ENCODE measurements at places on chromosomes 6 and 20.

- H3K36me3 ChIP-seq = no peaks in the 10 kb centered on the region
- H3K27ac ChIP-seq = no peak overlapping the region
- H3K4me3 ChIP-seq = no peak overlapping the region
- H3K4me1 ChIP-seq = no peaks in the 10 kb centered on the region
These were observed 560.0 kb downstream of the C6orf118 start for GRCh38 chr6:164749221-164750064.

DNA sequence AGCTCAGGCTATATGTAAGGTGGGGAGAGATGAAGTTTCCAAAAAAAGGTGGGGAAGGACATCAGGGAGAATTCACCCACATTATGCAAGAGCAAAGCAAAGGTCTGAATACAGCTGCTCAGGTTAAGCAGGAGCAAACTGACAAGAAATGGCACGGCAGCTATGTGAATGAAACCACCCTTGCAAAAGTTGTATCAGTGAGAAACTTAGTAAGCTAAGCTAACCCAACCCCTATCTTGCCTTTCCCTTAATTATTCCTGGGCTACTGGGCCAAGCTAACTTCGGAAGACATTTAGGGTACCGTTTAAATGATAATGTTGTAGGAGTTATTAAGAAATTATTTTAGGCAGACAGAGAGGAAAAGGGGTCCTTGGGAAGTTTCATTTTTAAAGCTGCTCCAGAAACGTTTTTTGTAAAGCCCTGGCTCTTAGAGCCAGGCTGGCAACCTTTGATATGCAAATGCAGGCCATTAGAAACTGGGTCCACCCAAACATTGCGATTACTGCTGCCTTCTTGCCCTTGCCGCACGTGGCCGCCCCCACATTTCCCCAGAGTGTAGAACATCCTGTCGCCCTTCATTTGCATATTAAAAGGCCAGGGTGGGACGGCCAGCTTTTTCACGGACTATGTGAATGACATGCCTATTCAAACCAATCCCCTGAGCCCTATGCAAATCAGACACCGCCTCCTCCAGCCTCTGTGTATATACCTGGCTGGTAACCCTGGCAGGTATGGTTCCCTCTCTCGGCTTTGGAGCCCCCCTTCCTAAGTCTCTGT lies 60.5 kb upstream of the SAMD5 start:
- H3K36me3 ChIP-seq = no peaks in the 10 kb centered on the region
- H3K4me1 ChIP-seq = peaks cover 20% of the 10 kb centered on the region
- H3K27ac ChIP-seq = no peak overlapping the region
- peaks cover 27% of the 10 kb centered on the region for H3K27me3 ChIP-seq
- no peak overlapping the region for H3K4me3 ChIP-seq

GRCh38 chr6:96547654-96548053 lies 15.3 kb upstream of the FHL5 start:
- H3K4me3 ChIP-seq = no peak overlapping the region
- H3K36me3 ChIP-seq = peaks cover 60% of the 10 kb centered on the region
- no peak overlapping the region for H3K27ac ChIP-seq
- no peak for ATAC-seq
- no peaks in the 10 kb centered on the region for H3K27me3 ChIP-seq
- no peaks in the 10 kb centered on the region for H3K4me1 ChIP-seq

- H3K4me3 ChIP-seq = no peak overlapping the region
- ATAC-seq = no peak
- no peak overlapping the region for H3K27ac ChIP-seq
- peaks cover 58% of the 10 kb centered on the region for H3K36me3 ChIP-seq
- H3K27me3 ChIP-seq = no peaks in the 10 kb centered on the region
These were observed 129.9 kb downstream of the SMAP1 start for GRCh38 chr6:70797625-70798024.

- H3K36me3 ChIP-seq = peaks cover 6% of the 10 kb centered on the region
- H3K4me1 ChIP-seq = no peaks in the 10 kb centered on the region
- H3K4me3 ChIP-seq = no peak overlapping the region
- no peak for ATAC-seq
- no peaks in the 10 kb centered on the region for H3K27me3 ChIP-seq
- H3K27ac ChIP-seq = no peak overlapping the region
These were observed 167.3 kb upstream of the GMDS start for GRCh38 chr6:2412731-2413130.

- H3K4me1 ChIP-seq = peaks cover 6% of the 10 kb centered on the region
- no peak for ATAC-seq
- H3K4me3 ChIP-seq = no peak overlapping the region
- no peaks in the 10 kb centered on the region for H3K27me3 ChIP-seq
- peaks cover 13% of the 10 kb centered on the region for H3K36me3 ChIP-seq
- H3K27ac ChIP-seq = no peak overlapping the region
These were observed 24.6 kb downstream of the DSTN start for GRCh38 chr20:17594443-17594842.

DNA sequence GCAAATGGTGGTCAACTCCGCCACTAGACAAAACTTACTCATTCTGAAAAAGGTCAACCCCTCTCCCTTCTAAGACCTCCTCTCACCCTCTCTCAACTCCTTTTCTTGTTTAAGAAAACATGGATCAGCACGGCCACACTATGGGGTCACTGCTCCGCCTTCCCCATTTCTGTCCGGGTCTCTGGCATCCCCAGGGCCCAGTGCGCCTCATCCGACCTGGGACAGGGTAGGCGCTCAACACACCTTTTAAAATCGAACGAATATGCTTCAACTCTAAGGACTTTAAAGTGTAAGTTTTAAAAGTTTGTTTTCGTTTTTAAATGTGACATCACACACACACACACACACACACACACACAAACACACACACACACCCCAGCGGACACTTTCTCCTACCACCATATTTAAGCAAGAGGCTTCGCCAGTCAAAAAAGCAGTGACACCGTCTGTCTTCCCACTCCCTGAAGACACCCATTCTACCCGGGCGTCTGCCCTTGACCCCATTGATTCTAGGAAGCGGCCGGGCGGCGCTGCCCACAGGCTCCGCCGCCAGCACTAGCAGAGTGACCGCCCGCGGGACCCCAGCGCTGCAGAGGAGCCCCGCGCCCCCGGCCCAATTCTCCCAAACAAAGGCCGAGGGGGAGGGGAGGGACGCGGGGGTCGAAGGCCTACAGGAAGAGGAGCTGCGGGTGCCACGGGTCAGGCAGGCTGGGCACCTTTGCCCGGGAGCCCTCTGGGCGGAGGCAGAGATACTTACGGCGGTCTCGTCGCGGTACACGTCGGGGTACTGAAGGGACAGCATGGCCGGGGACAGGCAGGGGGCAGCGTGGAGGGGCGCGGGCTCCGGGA lies 568 bp downstream of the PREP start:
- peaks cover 8% of the 10 kb centered on the region for H3K27me3 ChIP-seq
- H3K27ac ChIP-seq = peak overlapping the region; percentile 94
- no peaks in the 10 kb centered on the region for H3K36me3 ChIP-seq
- H3K4me3 ChIP-seq = peak overlapping the region; percentile 97
- peak; percentile 77 for ATAC-seq

All from stimulated activated memory B cell treated with anti-CD40 and anti-IgM and Interleukin-4, amounts not matched to agents 10 μg/mL and 1 μg/mL and 100 μg/mL, for 72 hours (primary cell).